ENCODE measurements at places on chromosomes 13 and 19.
A peak's percentile ranks its signal among the peaks of the same experiment; 100 is the strongest.

- no peaks in the 10 kb centered on the region for H3K36me3 ChIP-seq
- H3K27ac ChIP-seq, result peak overlapping the region; percentile 33
- H3K4me3 ChIP-seq, result no peak overlapping the region
- H3K27me3 ChIP-seq, result no peaks in the 10 kb centered on the region
Measured at GRCh38 chr13:30792285-30793000, 57.1 kb downstream of the ALOX5AP start.

DNA sequence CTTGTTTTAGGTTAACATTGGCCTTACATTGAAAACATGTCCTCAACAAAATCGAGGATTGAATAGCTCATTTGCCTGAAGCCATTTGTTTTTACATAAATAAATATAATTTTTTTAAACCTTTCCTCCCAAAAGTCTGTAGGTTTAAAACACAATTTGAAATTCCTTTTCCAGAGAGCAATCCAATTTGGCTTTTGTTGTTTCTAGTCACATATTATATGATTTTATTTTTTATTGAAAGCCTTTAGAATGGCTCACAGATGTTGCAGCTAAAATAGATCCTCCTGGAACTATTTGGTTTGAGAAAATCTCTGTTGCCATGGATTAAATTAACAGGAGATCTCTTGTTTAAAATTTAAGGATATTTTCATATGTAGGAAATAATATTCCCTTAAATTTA lies 512.6 kb downstream of the KLF5 start:
- no peaks in the 10 kb centered on the region for H3K4me1 ChIP-seq
- H3K27ac ChIP-seq, result no peak overlapping the region
- H3K36me3 ChIP-seq, result no peaks in the 10 kb centered on the region
- DNase-seq, result no peak
- no peaks in the 10 kb centered on the region for H3K27me3 ChIP-seq

GRCh38 chr13:90416519-90416918 lies 931.0 kb upstream of the MIR17HG start:
- H3K36me3 ChIP-seq, result no peaks in the 10 kb centered on the region
- no peak overlapping the region for H3K4me3 ChIP-seq
- no peak overlapping the region for H3K27ac ChIP-seq

DNA sequence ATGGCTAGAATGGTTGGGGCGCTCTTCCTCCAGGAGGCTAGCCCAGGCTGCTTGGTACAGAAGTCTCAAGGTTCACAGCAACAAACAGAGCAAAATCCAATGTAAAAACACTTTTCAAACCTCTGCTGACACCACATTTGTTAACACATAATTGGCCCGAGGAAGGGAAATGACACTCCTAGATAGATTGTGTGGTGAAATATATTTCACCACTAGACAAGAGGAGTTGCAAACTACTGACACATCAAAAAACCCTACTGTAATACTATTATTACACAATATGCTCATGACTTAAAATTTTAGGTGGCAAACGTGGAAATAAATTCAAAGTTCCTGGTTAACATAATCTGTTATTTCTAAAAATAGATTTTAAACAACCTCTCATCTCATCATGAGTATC lies 643.6 kb downstream of the PCDH9 start:
- H3K27ac ChIP-seq, result no peak overlapping the region
- H3K36me3 ChIP-seq, result no peaks in the 10 kb centered on the region
- H3K4me3 ChIP-seq, result no peak overlapping the region
- no peaks in the 10 kb centered on the region for H3K27me3 ChIP-seq
- DNase-seq, result no peak

DNA sequence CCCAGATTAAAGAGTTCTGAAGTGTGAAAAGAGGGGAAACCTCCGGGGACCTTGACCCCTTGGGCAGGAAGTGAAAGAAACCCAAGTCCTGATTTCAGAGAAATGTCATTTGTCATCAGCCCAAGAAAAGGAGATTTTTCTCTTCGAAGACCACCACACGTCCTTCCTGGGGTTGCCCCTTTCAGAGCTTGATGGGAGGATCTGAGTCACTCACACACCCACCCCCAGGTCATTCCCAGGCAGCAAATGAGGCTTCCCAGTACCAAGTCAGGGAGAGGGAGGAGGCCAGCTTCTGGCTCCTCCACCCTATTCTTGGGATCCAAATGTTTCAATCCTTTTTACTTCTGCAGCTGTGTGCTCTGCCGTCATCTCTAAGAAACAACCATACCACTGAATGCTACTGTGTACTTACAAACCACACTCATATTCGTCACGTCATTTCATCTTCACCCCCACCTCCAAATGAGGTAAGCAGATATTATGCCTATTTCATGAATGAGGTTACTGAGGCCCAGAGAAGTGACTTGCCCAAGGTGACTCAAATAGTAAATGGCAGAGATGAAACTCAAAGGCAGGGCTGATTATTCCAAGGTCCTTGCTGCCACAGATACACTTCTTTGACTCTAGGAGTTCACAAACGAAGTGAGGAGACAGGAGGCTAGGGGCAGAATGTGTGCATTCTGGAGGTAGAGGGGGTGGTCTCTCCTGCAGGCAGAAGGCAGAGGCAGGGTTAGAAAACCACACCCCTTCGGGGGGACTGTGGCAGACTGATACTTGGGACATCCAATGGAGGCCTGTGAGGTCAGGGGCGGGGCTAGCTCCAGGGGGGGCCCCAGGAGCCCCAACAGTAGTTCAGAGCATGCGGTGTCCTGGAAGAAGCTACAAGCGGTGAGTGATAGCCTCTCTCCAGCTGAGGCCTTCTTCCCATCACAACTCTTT lies 5.0 kb upstream of the KMT2B start:
- H3K27me3 ChIP-seq, result no peaks in the 10 kb centered on the region
- H3K4me3 ChIP-seq, result no peak overlapping the region
- no peak for DNase-seq
- no peak overlapping the region for H3K27ac ChIP-seq

- H3K4me3 ChIP-seq, result no peak overlapping the region
- DNase-seq, result no peak
- no peaks in the 10 kb centered on the region for H3K36me3 ChIP-seq
- no peaks in the 10 kb centered on the region for H3K4me1 ChIP-seq
Measured at GRCh38 chr13:104196611-104197010, 1130.4 kb upstream of the SLC10A2 start.

GRCh38 chr13:80945328-80945727 lies 604.4 kb upstream of the SPRY2 start:
- DNase-seq, result peak; percentile 31
- no peaks in the 10 kb centered on the region for H3K36me3 ChIP-seq
- H3K4me1 ChIP-seq, result no peaks in the 10 kb centered on the region
- no peaks in the 10 kb centered on the region for H3K27me3 ChIP-seq
- H3K4me3 ChIP-seq, result no peak overlapping the region

DNA sequence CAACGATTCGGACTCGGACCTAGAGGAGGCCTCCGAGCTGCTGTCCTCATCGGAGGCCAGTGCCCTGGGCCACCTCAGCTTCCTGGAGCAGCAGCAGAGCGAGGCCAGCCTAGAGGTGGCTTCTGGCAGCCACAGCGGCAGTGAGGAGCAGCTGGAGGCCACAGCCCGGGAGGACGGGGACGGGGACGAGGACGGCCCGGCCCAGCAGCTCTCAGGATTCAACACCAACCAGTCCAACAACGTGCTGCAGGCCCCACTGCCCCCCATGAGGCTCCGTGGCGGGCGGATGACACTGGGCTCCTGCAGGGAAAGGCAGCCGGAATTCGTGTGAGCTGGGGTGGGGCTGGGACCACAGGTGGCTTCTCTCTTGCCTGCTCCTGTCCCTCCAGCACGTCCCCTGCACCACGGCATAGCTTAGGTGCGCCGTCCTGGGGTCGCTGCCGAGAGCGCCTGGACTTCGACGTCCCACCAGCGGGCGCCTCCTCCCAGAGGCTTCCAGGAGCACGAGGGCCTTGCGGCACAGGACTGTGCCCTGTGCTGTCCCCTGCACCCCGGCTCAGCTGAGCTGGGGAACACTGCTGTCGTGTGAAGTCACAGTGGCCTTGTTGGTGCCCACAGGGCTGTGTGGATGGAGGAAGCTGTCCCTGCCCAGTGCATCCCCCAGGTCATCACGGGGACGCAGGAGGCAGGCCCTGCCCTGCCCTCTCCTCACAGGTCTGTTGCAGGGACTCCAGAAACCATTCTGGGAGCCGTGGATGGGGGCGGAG lies 9.3 kb downstream of the POLR2E start:
- no peak overlapping the region for H3K27ac ChIP-seq
- peaks cover 33% of the 10 kb centered on the region for H3K4me1 ChIP-seq
- no peak overlapping the region for H3K4me3 ChIP-seq
- no peaks in the 10 kb centered on the region for H3K27me3 ChIP-seq

GRCh38 chr13:78618411-78618810 lies 15.1 kb upstream of the POU4F1 start:
- H3K4me1 ChIP-seq, result no peaks in the 10 kb centered on the region
- no peaks in the 10 kb centered on the region for H3K27me3 ChIP-seq
- no peak overlapping the region for H3K27ac ChIP-seq

DNA sequence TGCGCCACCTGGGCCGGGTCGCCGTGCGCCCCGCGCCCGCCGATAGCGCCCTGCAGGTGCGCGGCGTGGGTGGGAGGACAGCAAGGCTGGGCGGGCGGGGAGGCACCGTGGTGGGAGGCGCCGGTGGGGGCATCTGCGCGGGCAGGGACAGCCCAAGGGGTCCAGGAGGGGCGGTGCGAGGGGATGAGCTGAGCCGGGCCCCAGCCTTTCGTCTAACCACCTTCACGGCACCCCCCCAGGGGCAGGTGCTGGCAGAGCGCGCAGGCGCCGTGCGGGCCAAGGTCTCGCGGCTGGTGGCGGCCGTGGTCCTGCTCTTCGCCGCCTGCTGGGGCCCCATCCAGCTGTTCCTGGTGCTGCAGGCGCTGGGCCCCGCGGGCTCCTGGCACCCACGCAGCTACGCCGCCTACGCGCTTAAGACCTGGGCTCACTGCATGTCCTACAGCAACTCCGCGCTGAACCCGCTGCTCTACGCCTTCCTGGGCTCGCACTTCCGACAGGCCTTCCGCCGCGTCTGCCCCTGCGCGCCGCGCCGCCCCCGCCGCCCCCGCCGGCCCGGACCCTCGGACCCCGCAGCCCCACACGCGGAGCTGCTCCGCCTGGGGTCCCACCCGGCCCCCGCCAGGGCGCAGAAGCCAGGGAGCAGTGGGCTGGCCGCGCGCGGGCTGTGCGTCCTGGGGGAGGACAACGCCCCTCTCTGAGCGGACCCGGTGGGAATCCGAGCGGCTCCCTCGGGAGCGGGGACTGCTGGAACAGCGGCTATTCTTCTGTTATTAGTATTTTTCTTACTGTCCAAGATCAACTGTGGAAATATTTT lies 3.1 kb downstream of the KISS1R start:
- H3K4me3 ChIP-seq, result no peak overlapping the region
- H3K36me3 ChIP-seq, result no peaks in the 10 kb centered on the region
- no peak overlapping the region for H3K27ac ChIP-seq
- H3K4me1 ChIP-seq, result peaks cover 50% of the 10 kb centered on the region
- DNase-seq, result no peak
